ENCODE measurements at places on chromosomes 16 and 17. TPM values are rescaled to one million over a fixed set of nuclear protein-coding genes. Genes with fewer than 3 reads are reported as not detected.

The PDILT gene
- not detected for total RNA-seq

The LRRC37A gene
- 0.89 TPM for total RNA-seq

The STARD3 gene
- total RNA-seq = 33.1 TPM

The SLC25A11 gene
- total RNA-seq = 87.0 TPM

The MYH3 gene
- 0.30 TPM for total RNA-seq

The ANKS4B gene
- not detected for total RNA-seq

The KRTAP4-4 gene
- total RNA-seq = not detected

The ITGAD gene
- total RNA-seq = not detected

The PPL gene
- total RNA-seq = 1.8 TPM

The CACNA1H gene
- total RNA-seq = not detected

The ICAM2 gene
- total RNA-seq = 0.84 TPM

The HP gene
- total RNA-seq = not detected

The NPB gene
- total RNA-seq = 0.59 TPM

The CCDC92B gene
- total RNA-seq = not detected

The ZSCAN10 gene
- not detected for total RNA-seq

The NXN gene
- 32.8 TPM for total RNA-seq

The ZNHIT3 gene
- 59.0 TPM for total RNA-seq

The CDH1 gene
- 0.05 TPM for total RNA-seq

The DNAJA3 gene
- 68.2 TPM for total RNA-seq

The MPV17L gene
- 0.44 TPM for total RNA-seq

The ETV4 gene
- 4.2 TPM for total RNA-seq

The DOC2A gene
- total RNA-seq = 0.62 TPM

The KRTAP2-2 gene
- not detected for total RNA-seq

The SMIM5 gene
- not detected for total RNA-seq

The SOX15 gene
- total RNA-seq = not detected

The STAC2 gene
- total RNA-seq = 0.07 TPM

The NPIPA7 gene
- 4.0 TPM for total RNA-seq

The ABCC12 gene
- not detected for total RNA-seq

The CD300A gene
- not detected for total RNA-seq

The CNGB1 gene
- not detected for total RNA-seq

The C17orf78 gene
- not detected for total RNA-seq

The MEFV gene
- 0.39 TPM for total RNA-seq

The DECR2 gene
- total RNA-seq = 6.6 TPM

The PRSS36 gene
- total RNA-seq = 0.10 TPM

The ASPHD1 gene
- total RNA-seq = 12.1 TPM

The PNMT gene
- not detected for total RNA-seq

The SPN gene
- total RNA-seq = 1.8 TPM

The OR3A3 gene
- total RNA-seq = not detected

The CYBC1 gene
- 55.5 TPM for total RNA-seq

The MAP2K6 gene
- 0.22 TPM for total RNA-seq

The ALOX15 gene
- not detected for total RNA-seq

The CCL18 gene
- total RNA-seq = not detected

All from M059J (cell line).